ENCODE measurements at places on chromosomes 6 and 20.

DNA sequence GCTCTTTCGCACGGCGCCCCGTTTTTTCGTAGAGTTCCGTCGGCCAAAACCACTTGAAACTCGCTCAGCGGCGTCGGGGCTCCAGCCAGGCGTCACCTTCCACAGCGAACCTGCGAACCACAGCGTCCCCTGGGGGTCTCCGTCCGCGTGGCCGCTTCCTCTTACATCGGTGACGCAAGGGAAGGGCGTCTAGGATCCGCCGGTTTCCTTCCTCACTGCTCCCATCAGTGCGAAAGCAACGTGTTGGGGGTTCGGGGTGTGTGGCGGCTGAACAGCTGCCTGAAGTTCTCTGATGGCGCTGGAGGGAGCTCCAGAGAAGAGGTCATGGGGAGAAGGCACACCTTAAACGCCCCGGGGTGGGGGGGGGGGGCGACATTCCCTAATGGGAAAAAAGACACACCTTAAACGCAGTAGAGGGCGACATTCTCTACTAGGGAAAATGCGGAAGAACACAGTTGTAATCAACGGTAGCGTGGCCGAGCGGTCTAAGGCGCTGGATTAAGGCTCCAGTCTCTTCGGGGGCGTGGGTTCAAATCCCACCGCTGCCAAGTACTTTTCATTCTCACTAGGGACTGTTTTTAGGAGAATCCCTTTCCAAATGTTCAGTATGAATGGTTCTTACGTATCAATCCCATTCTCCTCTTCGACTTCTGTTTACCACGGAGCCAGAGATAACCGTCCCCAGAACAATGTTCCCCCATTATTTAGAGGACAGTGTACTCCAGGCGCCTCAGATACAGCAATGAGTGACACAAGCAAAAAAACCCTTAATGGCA is 16.4 kb downstream of the ZNF311 start:
- DNase-seq, result peak; percentile 83

- no peak for DNase-seq
Observed at GRCh38 chr6:139698526-139699176, 324.2 kb upstream of the CITED2 start.

DNA sequence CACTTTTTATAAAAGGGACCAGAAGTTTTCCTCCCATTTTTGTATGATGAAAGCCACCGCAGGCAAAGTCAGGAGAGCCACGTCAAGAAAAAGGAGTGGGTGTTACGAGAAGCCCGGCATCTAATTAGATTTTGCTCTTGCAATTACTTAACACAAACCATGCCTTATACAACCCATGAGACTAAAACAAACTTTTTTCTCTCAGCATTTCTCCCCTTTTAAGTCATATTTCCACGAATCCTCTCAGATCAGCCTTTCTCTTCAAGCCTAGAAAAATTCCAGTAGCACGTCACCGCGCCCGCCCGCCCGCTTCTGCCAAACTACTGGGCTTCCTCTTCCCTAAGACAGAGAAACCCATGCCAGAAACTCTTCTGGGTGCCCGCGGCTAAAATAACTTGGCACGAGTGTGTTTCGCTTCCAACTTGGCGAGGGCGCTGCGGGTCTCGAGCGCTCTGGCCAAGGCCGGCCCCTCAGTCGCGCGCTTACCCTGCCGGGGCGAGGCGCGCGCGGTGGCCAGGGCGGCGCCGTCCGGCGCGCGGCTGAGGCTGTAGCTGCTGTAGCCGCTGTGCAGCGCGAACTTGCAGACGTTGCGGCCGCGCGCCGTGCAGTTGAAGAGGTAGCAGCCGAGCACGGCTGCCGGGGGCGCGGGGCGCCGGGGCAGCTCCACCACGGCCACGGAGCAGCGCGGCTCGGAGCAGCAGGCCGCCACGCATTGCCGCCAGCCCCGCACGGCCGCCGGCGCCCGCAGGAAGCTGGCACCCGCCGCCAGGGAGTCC is 1.0 kb downstream of the LRP11 start:
- peak; percentile 70 for DNase-seq

DNA sequence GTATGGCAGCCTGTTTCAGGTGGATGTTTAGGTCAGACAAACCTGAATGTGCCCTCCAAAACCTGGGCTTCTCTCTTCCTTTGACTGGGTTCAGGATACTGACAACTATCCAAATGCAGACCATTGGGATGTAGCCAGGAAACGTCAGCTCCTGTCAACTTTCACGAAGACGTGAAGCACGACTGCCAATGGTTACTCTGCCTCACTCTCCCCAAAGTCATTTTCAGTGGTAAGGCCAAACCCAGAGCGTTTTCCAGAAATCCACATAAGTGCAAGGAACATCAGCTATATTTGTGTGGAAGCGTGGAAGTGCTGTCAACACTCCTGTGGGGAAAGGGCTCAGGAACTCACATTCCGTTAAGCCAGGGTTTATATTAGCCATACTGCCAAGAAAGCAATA is 20.1 kb upstream of the RCAN2 start:
- DNase-seq, result no peak

DNA sequence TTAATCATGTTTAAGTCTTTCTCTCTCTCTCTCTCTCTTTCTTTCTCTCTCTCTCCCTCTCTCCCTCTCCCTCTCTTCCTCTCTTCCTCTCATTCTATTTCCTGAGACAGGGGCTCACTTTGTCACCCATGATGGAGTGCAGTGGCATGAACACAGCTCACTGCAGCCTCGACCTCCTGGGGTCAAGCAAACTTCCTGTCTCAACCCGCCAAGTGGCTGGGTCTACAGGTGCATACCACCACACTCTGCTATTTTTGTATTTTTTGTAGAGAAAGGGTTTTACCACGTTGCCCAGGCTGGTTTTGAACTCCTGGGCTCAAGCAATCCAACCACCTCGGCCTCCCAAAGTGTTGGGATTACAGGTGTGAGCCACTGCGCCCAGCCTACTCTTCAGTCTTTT is 15.7 kb upstream of the RPS10 start:
- no peak for DNase-seq

DNA sequence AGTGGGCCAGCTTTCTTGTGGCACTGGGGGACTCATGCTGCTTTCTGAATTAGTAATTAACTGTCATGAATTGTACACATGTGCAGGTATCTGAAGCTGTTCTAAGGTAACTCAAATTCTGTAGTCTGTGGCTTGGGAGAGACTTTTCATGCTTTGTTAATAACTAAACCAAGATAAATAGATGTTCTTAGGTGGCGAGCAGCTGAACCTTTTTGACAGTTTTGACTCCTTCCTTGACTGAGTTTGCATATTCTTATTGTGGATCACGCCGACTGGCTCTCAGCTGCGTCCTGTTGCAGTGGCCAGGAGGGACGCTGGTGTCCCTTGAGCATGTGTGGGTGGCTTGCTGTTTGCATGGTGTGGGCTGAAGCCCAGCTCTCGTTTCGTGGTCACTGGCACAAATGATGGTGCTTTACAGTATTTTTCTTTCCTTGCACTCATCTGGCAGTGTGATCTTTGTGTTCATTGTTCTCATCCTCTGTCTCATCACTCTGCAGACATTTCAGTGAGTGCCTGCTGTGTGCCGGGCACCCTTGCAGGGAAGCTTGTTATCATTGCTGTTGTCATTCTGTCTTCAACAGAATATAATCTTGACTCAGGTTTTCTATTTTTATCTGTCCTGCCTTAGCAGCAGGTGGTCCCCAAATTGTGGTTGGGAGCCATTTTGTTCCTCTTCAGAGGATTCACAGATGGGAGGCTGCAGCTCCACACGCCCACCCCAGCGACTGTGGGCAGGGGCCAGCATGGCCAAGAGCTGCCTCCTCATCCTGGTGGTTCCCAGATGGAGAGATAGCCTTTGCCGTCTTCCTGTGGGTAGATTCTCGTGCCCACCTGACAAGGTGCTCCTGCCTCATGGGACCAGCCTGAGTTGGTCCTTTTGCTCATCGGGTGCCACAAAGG is 39.6 kb downstream of the DUSP22 start:
- no peak for DNase-seq

DNA sequence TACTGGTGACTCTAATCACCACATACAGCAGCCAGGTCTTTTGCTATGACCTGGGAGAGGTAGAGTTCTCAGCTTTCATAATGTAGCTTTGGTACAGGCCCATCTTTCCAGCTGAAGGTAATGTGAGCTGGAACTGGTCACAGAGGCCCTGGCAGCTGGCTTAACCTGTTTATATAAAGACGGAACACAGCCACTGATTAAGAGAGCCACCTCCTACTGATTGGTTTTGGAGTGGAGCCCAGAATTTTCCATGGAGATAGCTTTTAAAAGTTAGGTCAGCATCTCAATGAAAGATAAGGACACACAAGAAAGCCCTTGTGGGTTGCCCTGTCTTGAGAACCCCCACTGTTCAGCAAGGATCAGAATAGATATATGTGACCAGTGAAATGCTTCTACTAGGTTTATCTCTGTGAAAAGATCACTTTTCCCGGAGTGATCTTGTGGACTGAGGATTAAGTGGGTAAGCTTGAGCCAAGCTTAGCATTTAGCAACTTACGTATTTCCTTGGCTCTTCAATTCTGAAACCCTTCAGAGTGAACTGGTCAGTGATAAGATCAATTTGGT is 213.7 kb upstream of the CITED2 start:
- no peak for DNase-seq

- DNase-seq, result no peak
Observed at GRCh38 chr6:2641044-2641725, 109.5 kb downstream of the MYLK4 start.

GRCh38 chr6:121260651-121261102 is 73.6 kb downstream of the TBC1D32 start:
- peak; percentile 8 for DNase-seq

DNA sequence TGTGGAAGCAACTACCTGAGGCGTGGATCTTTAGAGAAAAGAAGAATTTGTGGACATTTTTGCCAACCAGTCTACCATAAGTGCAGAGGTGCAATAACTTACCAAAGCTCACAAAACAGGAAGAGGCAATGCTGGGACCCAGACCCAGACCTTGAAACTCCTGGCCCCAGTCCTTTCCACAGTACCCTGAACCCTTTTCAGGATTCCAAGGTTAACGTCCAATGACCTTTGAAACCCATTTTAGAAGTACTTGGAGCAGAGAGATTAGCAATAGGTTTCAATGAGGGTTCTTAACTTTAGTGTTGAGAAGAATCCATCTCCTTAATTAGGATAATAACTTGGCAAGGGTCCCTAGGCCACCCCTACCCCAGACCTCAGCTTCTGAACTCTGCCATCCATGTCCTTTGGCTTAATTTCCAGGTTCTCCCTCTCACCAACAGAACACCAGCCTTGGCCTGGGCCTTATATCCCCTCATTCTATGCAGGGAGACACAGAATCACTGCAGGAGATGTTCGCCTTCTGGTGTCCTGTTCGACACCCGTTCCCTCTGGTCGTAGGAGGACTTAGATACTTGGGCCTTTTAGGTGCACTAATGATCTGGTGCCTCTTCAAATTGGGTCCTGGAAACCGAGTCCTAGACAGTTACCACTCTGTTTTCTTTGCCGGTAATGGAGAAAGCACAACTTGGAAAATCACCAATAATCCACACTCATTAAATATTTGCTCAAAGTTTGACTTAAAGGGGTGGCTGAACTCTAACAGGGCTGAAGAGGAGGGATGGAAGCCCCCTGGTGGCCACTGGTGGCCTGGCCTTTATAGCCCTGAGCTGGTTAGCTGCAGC is 40.6 kb downstream of the ISM1 start:
- DNase-seq, result peak; percentile 53

GRCh38 chr6:155444120-155444917 is 11.3 kb downstream of the NOX3 start:
- no peak for DNase-seq

- no peak for DNase-seq
Observed at GRCh38 chr20:47568019-47568418, 66.3 kb downstream of the NCOA3 start.

- no peak for DNase-seq
Observed at GRCh38 chr20:17541996-17542395, 10.8 kb upstream of the BFSP1 start.

GRCh38 chr20:47357296-47358038 is 968 bp upstream of the ZMYND8 start:
- peak; percentile 73 for DNase-seq

DNA sequence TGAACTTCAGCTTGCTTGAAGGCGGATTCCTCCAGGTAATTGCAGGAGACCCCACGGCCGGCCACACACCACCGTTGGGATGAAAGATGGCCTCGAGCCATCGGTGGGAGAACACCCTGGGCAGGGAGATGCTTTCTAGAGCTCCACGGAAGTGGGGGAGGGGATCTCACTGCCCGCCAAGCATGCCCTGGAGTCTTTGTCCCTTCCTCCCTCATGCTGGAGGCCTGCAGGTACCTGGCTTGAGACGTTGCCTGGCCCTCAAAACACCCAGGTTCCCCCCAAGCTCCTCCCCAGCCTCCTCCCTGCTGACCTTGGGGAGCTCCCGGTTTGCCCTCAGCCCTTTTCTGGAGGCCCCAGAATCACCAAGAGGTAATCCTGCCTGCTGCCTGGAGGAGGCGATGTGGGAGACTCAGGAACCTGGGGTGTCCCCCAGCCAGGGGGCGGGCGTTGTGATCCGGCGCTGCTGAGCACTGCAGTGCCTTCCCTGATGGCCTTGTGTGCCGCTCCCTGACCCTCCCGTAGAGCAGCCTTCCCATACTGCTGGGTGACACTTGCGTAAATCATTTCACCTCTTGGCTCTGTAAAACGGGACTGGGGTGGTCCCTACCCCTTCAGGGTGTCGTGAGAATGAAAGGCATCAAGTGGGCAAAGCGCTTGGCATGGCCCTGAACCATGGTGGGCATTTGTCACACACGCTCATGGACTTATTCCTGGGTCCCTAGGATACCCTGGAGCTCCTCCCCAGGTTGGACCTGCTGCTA is 91.4 kb downstream of the CEBPB start:
- DNase-seq, result no peak

- DNase-seq, result no peak
Observed at GRCh38 chr20:23164176-23164601, 78.1 kb upstream of the CD93 start.

- DNase-seq, result no peak
Observed at GRCh38 chr20:57090590-57091560, 175.6 kb downstream of the BMP7 start.

GRCh38 chr6:15423286-15423993 is 177.6 kb downstream of the JARID2 start:
- DNase-seq, result no peak

DNA sequence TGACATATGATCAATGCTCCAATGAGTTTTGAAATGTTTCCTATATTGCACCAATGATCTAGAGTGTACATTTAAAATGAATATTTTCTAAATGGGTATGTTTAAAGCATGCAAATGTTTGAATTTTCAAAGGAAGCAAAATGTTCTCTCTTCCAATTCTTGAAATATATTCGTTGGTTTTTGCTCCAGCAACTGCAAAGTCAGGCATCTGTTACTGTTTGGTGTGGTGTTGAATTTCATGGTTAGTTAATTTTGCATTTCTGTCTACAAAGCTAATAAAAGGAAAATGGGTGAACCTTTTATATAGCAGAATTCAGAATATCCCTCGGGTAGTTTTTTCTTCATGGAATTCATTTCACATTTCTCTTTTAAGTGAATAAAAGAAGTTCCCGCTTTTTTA is 1018.3 kb downstream of the GRIK2 start:
- DNase-seq, result no peak

GRCh38 chr20:46938434-46938833 is 43.8 kb downstream of the EYA2 start:
- no peak for DNase-seq

DNA sequence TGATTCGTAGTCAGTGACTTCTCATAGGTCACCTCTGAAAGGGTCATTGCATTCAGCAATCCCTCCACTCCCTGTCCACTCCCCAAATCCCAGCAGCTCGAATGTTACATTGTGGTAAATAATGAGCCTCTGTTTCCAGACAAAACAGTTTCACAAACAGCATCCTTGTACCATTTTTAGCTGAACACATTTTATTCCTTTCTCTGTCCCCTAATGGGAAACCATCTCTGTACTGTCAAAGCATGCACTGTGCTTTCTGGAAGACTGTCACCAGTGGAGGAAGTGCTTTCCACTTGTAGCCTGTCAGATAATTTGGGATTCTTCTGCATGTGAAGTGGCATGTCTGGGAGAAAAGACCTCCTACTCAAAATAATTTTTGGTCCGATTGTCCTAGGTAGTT is 82.0 kb downstream of the SLC35F1 start:
- no peak for DNase-seq

Data from kidney capillary endothelial cell (primary cell).